ENCODE measurements at places on chromosomes 3 and 15.
A peak's percentile ranks its signal among the peaks of the same experiment; 100 is the strongest.

DNA sequence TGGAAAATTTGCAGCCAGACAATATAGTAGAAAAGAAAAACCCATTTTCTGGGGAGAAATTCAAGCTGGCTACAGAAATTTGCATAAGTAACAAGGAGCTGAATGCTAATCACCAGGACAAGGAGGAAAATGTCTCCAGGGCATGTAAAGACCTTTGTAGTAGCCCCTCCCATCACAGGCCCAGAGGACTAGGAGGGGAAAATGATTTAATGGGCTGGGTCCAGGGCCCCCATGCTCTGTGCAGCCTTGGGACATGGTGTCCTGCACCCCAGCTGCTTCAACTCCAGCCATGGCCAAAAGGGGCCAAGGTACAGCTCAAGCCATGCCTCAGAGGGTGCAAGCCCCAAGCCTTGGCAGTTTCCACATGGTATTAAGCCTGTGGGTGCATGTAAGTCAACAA lies 197.6 kb upstream of the POU1F1 start:
- DNase-seq, result no peak

GRCh38 chr15:74500401-74500800 lies 39.4 kb upstream of the UBL7 start:
- peak; percentile 19 for DNase-seq

DNA sequence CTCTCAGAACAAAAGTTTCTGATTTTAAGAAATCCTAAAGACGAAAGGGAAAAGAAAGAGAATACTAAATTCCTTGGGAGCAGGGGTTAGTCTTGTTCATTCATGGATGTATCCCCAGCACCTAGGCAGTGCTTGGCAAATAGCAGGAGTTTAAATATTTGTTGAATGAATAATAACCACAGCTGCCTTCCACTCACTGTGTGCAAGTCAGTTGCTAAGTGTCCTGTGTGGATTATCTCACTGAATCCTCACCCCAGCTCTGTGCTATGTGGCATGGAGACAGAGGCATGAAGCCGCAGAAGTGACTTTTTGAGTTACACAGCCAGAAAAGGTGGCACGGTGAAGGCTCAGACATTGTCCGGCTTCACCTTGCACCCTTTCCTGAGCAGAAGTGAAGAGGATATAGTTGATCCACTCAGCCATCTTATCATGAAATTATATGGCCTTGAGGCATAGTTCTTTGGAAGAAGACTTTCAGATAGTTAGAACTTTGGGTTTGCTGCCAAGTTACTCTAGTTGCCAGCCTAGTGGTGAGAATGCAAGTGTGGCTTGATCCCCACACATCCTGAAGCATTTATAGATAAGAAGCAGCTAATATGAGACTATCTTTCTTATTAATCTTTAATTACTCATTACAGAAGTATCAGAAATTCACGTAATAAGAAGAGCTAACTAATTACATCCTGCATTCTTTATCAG lies 355.5 kb downstream of the LRTM1 start:
- DNase-seq, result no peak

DNA sequence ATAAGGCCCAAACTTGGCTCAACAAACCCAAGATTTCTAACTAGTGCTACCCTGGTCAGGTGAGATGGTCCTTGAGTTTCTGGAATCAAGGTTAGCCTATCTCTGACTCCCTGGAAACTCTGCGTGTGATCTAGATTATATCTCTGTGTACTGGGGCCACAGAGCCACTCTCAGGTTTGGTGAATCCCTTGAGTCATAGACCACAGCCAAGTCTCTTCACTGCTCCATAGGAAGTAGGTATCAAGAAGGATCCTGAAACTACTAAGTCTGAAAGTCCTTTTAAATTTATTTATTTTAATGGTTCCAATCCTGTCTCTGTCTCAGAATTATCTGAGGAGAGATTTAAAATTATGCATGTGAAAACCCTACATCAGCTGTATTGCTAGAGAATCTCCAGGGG lies 99.1 kb downstream of the TUSC7 start:
- no peak for DNase-seq

GRCh38 chr3:7241584-7242302 lies 380.8 kb downstream of the GRM7 start:
- no peak for DNase-seq

GRCh38 chr3:16092923-16093322 lies 81.6 kb upstream of the GALNT15 start:
- no peak for DNase-seq

DNA sequence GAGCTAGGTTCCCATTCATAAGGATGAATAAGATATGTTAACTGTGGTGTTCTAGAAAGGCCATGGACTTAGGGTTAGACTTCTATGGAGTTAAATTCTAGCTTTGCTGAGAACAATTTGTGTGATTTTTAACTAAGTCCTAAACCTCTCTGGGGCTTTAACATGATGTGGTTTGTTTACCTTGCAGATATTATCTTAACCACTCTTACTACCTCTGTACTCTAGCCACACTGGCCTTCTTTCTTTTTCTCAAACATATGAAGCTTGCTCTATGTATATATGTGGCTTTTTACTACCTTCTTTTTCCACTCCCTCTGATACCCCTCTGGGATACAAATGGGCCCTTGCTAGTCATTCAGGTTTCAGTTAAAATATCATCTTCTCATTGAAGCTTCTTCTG lies 108.4 kb downstream of the ZNF609 start:
- DNase-seq, result no peak

GRCh38 chr15:25182098-25182478 lies 227.3 kb downstream of the SNRPN start:
- no peak for DNase-seq

GRCh38 chr3:150521463-150521862 lies 24.8 kb downstream of the SERP1 start:
- DNase-seq, result peak; percentile 60

- no peak for DNase-seq
Measured at GRCh38 chr3:66428733-66429132, 72.1 kb downstream of the LRIG1 start.

- no peak for DNase-seq
Measured at GRCh38 chr15:98735895-98736617, 87.7 kb downstream of the IGF1R start.

DNA sequence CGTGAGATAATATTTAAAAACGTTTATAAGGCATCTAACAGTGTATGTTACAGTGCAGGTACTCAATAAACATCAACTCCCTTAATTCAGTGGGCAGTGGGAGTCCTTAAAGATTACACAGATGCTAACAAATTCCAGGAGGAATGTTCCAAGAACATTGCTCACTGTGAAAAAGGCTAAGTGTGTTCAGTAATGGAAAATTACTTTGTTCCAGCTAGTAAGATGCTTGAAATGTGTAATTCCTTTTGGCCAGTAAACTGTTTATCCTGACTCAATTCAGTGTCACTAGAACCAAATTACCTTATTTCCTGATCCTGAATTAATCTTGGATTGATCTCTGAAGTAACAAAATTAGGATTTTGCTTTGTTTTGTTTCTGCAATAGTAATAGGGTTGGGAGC lies 54.2 kb upstream of the SEMA6D start:
- no peak for DNase-seq

DNA sequence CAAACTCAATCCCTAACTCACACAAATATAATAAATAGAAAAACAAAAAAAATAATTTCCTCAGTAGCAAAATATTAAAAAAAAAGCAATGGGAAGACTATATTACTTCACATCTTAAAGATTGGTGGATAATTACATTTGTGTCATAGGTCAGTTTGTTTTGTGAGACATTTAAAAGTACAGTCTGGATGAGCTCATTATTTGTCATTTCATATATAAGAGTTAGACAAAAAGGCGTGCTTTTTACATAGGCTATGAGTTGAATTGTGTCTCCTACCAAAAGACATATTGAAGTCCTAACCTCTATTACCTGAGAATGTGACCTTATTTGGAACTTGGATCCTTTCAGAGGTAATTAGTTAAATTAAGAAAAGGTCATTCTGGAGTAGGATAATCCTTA lies 710.1 kb upstream of the CBLB start:
- DNase-seq, result no peak

DNA sequence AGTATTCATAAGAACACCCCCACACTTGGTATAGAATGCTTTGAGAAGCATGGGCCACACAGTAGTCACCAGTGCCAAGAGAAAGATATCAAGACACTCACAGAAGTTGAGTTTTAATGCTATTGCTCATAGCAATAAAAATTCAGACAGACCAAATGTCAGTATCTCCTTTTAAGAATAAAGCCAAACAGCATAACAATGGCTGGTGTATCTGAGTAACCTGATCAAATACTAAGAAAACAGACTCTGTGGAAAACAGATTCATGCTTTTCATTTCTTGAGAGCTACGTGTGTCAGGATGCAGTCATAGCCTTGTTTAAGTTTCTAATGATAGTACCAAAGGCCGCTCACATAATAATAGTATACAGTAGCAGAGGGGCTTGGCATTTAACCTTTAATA lies 778.5 kb downstream of the MECOM start:
- no peak for DNase-seq
